ENCODE measurements at places on chromosomes 2 and 18. TPM values are rescaled to one million over a fixed set of nuclear protein-coding genes. Genes with fewer than 3 reads are reported as not detected.

DNA sequence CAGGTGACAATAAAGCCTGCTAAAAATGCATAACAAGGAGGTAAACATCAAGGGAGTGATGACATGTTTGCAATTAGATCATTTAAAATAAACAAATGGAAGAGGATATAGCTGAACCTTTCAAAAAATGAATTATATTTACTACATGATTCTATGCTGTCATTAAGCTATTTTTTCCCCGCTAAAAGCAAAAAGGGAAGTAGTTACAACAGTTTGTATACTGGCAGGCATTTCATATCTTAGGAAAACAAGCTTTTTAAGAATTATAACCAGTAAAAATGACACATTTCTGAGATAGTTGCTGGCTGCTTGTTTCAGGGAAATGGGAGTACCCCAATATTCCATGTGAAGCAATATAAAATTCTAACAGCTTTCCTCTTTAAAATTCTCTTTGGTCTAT is 89.1 kb upstream of the ITGB6 start:
- DNase-seq = no peak

The PDE11A gene
- total RNA-seq = 1.2 TPM

DNA sequence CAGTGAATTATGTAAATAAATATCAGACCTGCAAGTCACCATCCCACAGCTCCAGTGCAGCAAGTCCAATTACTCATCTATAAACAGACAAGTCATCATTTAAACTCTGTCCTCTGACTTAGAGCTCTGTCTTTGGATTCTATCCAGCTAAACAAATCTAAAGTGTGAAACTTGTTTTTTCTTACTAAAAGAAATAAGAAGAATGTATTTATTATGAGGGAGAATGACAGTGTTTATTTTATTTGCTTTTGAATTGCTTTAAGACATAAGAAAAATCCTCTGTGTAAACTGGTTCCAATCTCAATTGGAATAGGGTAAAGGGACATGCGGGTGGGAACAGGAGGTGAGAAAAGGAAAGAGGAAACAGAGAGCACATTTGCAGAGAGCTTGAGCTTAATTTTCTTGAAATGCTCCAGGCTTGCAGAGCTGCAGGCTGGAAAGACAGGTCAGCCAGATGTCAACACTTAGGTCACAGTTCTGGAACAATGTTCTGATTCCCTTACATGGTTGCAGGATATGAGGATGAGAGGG is 355.8 kb downstream of the MEIS1 start:
- DNase-seq = no peak

The KCNJ3 gene
- total RNA-seq = 0.05 TPM

The MAP2 gene
- 1.3 TPM for total RNA-seq

GRCh38 chr2:157466764-157467163 is 22.9 kb upstream of the CYTIP start:
- no peak for DNase-seq

The SOX11 gene
- total RNA-seq = 24.0 TPM

DNA sequence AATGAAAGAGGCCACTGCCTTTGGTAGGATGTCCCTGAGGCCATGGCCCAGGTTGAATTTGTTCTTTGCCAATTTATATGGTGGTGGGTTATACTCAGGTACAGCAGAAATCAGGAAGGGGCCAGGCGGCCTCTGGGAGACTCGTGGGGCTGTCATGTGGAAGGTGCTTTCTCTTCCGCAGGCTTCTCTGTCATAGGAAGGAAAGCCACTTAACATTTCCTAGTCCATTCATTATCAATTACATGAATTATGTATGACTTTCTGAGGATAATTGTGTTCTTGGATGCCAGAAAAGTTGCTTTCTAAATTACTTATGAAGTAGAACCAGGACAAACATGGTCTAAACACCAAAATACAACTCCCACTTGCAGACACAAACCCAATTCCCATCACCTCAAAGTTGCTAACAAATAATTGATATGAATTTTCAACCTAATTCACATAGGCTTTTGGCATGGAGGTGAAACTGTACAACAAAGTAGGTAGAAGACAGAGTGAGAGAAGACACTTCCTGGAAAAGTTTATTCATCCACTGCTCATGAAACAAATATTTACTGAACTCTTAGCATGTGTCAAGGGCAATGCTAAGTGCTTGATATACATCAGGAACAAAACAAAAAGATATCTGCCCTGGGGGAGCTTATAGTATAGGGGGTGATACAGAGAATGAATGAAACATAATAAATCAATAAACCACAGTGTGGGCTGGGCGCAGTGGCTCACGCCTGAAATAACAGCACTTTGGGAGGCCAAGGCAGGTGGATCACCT is 50.5 kb upstream of the CHMP1B start:
- no peak for DNase-seq

The TRABD2A gene
- 0.73 TPM for total RNA-seq

Measured in myocyte (in vitro differentiated cells).